ENCODE measurements at places on chromosomes 4 and X.

GRCh38 chr4:84389406-84389805, 109.7 kb downstream of the NKX6-1 start:
- no peak for DNase-seq

GRCh38 chrX:85994797-85995196, 52.6 kb downstream of the CHM start:
- DNase-seq = no peak

DNA sequence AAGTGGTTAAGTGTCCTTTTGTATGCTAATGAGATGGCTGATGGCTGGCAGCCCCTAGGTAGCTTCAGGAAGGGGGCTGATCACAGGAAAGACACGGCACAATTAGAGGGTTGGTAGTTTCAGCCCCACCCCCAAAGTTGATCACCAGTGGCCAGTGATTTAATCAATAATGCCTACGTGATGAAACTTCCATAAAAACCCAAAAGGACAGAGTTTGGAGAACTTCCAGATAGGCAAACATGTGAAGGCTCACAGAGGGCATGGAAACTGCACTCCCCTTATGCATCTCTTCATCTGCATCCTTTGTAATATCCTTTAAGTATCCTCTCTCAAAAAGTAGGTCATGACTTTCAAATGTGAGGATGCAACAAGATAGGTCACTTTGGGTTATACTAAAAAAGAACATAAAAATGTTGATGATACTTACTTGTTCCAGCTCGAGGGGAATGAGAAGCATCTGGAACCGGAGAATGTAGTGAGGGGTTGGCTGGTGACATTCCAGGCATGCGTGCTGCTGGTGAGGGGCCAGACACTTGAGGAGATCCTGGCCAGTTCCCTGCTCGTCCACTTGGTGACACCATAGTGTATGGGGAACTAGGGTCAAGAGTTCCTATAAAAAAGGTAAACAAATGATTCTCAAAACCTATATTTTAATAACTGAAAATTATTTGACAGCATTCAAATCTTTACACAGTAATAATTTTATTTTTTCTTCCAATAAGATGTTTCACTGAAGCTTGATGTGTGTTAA, 16.7 kb upstream of the CXorf38 start:
- no peak for DNase-seq

DNA sequence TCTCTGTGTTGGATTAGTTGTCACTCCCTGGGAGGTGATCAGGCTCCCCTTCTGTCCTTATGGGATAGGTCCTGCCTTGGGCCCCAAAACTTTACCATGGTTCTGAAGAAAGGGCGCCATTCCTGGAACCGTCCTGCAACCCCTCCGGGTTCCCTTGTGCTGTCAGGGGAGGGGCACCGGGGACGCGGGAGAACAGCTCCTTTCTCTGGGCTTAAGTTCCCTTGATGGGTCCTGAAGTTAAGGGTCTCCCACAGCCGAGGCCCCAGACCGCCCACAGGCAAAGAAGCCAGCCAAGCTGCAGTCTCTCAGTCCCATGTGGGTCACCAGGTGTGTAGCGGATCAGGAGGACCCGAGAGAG, 44.8 kb downstream of the UGT2A3 start:
- no peak for DNase-seq

DNA sequence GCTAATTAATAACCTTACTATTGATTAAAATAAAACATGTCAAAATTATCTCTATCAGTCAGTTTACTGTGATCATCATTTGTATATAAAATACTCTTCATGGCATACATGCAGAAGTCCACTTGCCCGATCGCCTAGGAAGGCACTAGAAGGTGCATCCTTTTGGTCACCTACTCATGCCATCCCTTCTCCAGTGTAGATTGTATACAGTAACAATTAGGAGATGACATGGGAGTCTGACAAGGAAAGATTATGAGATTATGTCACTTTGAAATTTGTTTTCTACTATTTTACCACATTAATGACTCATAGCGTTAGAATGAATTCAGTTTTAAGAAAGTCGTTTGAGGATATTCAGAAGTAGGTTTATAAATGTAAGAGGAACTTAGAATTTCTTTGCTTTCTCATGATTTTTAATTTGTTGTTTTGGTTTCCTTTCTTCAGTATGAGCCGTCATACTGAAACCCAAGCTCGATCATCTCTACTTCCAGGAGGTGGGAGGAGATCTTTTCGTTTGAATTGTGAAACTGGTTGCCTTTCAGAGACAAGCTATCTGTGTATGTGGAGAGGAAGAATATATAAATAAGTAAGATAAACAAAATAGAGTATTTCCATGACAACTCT, 51.1 kb upstream of the UNC5C start:
- no peak for DNase-seq

GRCh38 chrX:145630806-145631435, 186.7 kb upstream of the SLITRK2 start:
- DNase-seq = no peak

DNA sequence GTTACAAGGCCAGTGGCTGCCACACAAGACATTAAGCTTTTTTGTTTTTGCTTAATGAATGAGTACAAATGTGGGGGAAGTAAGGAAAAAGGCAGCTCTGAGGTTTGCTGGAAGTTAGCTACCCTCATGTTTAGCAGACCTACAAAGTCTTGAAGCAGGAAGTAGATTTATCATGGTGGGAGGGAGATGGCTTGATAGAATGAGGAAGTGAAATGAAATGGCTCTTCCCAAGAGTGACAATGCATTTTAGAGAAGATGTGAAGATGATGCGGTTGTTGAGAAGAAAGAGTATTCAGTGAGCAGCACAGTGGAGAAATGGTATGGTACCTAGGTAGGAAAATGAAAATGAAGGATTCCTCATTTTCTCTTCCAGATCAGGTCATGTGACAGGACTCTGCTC, 108.0 kb downstream of the SLIT2 start:
- DNase-seq = no peak

- no peak for DNase-seq
Observed at GRCh38 chr4:73822389-73822788, 14.1 kb upstream of the CXCL6 start.

GRCh38 chrX:98939456-98939855, 1470.6 kb downstream of the PCDH19 start:
- DNase-seq = no peak

GRCh38 chr4:69214716-69215115, at the start of gene UGT2B11:
UGT2B11 (minus strand) TSS chr4:69214748; CDS start chr4:69214722, 26 bp downstream.
- DNase-seq = no peak

DNA sequence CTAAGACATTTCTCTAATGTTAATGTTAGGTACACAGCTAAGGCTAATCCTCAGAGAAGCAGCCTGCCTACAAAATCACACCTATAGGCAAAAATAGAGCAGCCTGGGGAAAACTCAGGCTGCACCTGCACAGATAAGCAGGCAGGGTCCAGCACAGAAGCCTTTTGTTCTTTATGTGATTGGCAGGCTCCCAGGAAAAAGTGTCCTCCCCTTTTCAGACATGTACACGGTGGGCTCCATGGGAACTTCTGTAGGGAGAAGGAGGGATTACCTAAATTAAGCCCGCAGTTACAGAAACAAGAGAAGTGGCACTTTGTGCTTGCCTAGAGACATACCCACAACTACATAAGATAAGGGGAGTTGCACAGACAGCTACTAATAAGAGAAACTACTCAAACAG, 4.0 kb upstream of the HSPA4L start:
- DNase-seq = no peak

- DNase-seq = peak; percentile 59
Observed at GRCh38 chrX:150731795-150732194, 38.6 kb downstream of the MTMR1 start.

DNA sequence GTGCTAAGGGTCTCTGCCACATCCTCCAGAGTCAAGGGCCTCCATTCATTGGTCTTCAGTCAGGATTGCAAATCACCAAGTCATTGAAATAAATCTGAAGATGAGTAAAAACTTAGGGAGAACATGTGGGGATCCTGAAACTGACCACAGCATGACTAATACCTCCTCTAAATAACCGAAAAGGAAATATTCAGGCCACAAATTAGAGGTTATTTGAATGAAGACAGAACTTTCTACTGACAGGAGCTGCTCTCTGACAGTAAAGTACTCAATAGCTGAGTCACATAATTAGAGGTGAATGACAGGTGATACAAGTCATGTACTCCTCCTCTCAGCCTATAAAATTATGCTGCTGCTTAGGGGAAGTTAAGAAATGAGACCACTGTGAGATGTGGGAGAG, 240.2 kb upstream of the F9 start:
- DNase-seq = no peak

GRCh38 chr4:986879-987623, at the start of gene IDUA:
IDUA (plus strand) TSS chr4:987044; CDS start chr4:987085, 41 bp downstream.
- DNase-seq = no peak

GRCh38 chrX:40092808-40093435, 4.8 kb downstream of the BCOR start:
- no peak for DNase-seq

- DNase-seq = peak; percentile 96
Observed at GRCh38 chr4:98510757-98511517, 147.5 kb downstream of the TSPAN5 start.

DNA sequence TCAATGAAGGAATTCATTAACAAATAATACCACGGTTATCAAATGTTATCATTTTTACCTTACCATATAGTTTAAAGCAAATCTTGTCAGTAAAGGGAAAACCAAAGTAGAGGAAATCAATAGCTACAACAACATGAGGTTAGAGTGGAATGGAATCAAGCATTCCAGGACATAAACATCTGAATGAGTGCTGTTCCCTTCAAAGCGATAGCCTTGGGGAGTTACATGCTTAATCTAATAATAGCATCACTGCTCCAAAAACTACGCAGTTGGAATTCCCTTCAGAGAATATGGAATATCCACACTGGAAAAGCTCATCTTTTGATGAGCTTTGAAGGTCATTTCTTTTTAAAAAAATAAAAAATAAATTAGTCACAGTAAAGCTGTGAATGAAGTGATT, 31.2 kb downstream of the PDE5A start:
- DNase-seq = no peak

- DNase-seq = no peak
Observed at GRCh38 chr4:95092766-95093165, 335.0 kb downstream of the BMPR1B start.

DNA sequence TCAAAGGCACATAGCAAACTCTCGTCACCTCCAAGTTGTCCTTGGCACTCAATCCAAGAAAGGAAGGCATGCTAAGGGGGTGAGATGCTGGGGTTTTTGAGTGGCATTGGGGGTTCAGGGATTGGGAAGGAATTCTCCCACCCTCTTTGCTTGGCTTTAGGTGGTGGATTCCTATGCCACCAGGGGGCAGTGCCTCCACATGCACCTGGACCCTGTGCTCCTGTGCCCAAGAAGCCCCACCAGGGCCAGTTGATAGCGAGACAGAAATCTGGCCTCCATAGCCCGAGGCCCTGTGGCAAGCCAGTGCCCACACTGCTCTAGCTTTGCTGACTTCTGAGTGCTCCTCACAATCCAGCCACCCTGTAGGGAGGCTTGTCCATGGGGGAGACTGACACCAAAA, 2.0 kb upstream of the FATE1 start:
- no peak for DNase-seq

DNA sequence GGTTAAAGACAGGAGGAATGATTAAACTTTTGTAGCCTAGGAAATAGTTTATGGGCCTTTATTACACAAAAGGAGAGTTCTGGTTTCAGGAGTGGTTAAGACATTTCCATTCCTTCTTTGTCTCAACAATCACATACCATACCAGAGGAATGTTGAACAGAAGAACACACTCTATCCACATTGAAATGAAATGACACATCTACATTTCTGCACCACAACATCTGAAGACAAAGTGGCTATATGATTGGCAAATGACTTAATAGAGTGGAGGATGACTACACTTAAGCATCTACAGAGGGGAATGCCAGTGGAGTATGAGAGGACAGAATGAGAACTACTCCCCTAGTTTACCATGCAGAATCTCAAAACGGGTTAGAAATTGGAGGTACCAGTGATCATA, 8.0 kb downstream of the CYP2U1 start:
- peak; percentile 18 for DNase-seq

GRCh38 chr4:169098969-169099690, 89.1 kb upstream of the CBR4 start:
- DNase-seq = no peak

GRCh38 chr4:129092631-129093190, 628 bp downstream of the SCLT1 start:
- DNase-seq = no peak

DNA sequence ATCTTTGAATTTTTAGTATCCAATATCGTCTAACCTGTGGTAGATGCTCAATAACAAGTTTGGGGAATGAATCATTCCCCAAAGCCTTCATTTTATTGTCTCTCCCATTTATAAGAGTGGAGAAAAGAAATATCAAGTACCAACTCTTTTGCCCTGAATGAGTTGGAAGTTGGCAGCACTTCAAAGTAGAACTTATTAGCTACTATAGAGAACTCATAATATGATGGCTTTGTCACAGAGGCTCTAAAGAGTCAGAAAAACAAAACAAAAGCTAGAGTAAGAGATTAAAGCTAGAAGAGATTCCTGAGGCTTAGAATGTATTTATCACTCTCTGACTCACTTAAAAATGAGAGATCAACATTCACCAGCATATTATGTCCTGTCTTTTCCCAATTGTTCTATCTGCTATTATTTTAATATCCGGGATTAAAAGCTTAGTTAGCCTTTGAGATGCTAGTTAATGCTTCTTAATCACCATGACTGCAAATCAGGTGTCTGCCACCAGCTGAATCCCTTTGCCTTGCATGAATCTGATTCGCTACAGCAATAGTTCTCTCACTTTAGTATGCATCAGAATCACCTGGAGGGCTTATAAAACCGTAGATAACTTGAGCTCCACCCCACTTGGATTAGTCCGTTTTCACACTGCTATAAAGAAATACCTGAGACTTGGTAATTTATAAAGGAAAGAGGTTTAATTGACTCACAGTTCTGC, 77.9 kb downstream of the PALLD start:
- no peak for DNase-seq

DNA sequence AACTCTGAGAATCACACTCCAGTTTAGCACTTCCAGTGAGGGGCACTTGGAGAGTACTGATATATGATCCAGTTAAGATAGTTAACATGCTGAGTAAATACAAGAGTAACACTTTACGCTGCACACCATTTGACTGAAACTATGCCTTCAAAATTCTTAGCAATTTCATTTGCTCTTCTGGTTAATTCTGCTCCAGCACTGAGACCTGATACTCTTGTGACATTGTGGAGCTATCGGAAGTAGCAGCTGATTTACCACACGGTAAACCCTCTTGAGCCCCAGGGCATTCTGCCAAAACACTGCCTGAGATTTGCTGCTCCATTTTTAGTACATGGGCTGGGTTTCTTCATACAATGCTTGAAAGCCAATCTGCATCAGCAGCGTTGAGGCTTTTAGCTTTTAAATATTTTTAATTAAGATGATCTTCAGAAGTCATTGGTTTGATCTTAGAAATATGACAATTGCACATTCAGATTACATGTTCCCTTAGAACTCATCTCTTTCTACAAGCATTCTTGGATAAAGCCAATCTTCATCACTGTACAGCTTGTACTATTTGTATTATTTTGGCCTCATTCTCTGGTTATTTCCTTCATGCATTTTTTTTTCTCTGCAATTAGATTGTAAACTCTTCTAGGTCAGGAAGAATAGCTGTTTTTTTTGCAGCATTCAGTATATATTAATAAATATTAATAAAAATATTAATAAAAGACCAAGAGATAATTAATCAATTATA, 67.8 kb upstream of the ETNPPL start:
- DNase-seq = no peak

All from fibroblast of skin of left biceps (primary cell).